Astrocyte (in vitro differentiated cells and primary cell): ENCODE measurements at places on chromosomes 11 and 22. TPM values are rescaled to one million over a fixed set of nuclear protein-coding genes. Genes with fewer than 3 reads are reported as not detected.

DNA sequence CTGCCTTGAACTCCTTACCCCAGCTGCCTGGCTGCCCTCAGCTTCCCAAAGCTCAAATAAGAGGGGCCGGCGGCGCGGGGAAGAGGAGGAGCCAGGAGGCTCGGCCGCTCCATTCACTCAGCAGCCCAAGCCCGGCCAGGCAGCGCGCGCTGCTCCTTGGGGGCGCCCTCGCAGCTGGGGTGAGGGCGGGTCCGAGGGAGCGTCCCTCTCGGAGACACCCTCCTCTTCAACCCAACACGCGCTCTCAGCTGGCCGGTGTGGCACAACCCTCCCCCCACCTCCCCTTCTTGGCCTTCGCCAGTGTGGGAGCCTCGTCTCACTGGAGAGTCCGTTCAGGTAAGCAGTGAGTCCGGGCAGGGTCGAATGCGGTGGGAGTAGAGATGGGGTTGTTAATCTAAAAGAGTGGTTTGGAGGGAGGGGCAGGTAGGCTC lies at the start of gene WT1:
Gene WT1, minus strand, starts transcription at position 29 of the 431 bp plus-strand sequence.
- no peaks in the 10 kb centered on the region for H3K4me1 ChIP-seq
- no peaks in the 10 kb centered on the region for H3K36me3 ChIP-seq
- no peak within 1 kb of the TSS for H3K4me3 ChIP-seq
- H3K27me3 ChIP-seq = peaks cover 91% of the 10 kb centered on the region
- no peak for DNase-seq

DNA sequence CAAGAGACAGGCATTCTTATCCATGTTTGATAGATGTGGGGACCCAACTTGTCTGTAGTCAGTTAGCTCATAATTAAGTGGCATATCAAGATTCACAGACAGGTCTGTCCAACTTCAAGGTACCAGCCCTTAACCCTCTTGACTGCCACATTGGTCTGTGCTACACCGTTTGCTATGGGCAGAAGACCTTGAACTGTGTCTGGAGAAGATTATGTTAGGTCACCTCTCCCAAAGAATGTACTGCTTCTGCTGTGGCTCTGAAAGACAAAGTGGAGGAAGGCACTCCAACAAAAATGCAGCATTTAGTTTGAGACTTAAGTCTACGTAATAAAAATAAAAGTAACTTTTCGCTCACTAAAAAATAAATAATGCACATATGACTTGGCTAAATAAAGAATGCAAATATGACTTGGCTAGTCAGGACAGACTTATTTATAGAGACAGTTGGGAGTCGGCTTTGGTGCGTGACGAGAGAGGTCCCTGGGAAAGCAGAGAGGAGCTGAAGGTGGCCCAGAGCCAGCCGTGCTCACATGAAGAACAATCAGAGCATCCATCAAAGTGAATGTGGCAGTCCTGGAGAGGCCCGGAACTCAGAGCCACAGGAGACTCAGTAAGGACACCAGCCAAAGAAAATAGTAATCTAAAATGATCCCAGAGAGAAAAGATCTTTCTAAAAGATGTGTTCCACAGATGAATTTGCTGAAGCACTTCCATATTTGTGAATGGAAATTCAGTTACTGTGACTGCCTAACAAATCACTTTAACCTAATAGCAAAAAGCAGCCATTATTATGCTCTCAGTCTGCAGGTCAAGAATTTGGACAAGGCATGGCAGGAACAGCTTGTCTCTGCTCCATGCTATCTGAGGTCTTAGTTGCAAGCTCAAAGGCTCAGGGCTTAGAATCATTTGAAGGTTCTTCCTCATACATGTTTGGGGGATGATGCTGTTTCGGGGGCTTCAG lies 35.0 kb downstream of the CWC15 start:
- H3K4me1 ChIP-seq = peaks cover 32% of the 10 kb centered on the region
- peak; percentile 92 for DNase-seq
- peak overlapping the region; percentile 67 for H3K27ac ChIP-seq
- no peaks in the 10 kb centered on the region for H3K27me3 ChIP-seq

- H3K27me3 ChIP-seq = no peaks in the 10 kb centered on the region
- H3K4me1 ChIP-seq = peaks cover 9% of the 10 kb centered on the region
- DNase-seq = peak; percentile 20
- no peak overlapping the region for H3K4me3 ChIP-seq
- no peaks in the 10 kb centered on the region for H3K36me3 ChIP-seq
- H3K27ac ChIP-seq = no peak overlapping the region
Observed at GRCh38 chr11:91299980-91300379, 924.6 kb upstream of the FAT3 start.

GRCh38 chr11:102414559-102414958 lies 38.0 kb downstream of the TMEM123 start:
- no peak for DNase-seq
- H3K27ac ChIP-seq = no peak overlapping the region
- no peaks in the 10 kb centered on the region for H3K27me3 ChIP-seq
- H3K4me3 ChIP-seq = no peak overlapping the region
- peaks cover 4% of the 10 kb centered on the region for H3K4me1 ChIP-seq

- H3K4me1 ChIP-seq = peaks cover 4% of the 10 kb centered on the region
- H3K27me3 ChIP-seq = no peaks in the 10 kb centered on the region
- DNase-seq = no peak
- no peaks in the 10 kb centered on the region for H3K36me3 ChIP-seq
- no peak overlapping the region for H3K4me3 ChIP-seq
Observed at GRCh38 chr11:2691991-2692875, 7.6 kb downstream of the KCNQ1OT1 start.

DNA sequence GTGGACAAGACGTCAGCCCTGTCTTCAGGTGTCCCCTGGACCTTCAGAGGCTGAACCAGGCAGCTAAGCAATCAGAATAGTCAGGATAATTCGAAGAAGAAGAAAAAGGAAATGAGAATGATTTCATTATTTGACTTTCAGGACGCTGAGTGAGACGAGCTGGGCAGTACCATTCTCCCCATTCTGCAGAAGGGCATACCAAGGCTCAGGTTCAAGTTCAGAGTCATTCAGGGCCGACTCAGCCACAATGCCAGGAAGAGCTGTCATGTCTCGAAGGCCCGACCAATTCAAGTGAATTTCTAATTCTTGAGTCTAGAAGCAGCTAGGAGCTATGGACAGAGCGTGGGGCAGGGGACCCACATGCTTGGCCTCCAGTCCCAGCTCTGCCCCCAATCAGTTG lies 33.8 kb upstream of the CD82 start:
- peaks cover 7% of the 10 kb centered on the region for H3K27me3 ChIP-seq
- no peak overlapping the region for H3K27ac ChIP-seq
- H3K4me1 ChIP-seq = no peaks in the 10 kb centered on the region

DNA sequence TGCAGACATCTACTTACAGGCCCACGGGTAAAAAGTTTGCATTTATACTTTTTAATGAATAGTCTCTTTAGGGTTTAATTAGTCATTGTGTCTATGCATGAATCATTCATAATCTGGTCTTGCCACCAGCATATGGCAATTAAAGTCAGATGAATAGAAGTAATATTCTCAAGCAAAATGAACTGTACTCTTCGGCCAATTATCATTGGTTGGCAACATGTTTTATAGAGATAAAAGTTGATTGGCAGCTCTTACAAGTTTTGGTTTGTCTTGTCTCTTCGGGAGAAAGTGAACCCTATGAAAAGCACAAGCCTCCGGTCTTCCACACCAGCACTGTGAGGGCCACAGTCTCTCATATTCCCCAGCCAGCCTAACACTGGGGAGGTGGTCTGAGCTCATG lies 97.8 kb downstream of the OSBP2 start:
- DNase-seq = no peak
- H3K4me1 ChIP-seq = no peaks in the 10 kb centered on the region
- H3K27ac ChIP-seq = no peak overlapping the region
- no peaks in the 10 kb centered on the region for H3K27me3 ChIP-seq

GRCh38 chr11:115188898-115189278 lies 315.3 kb downstream of the CADM1 start:
- no peak for DNase-seq
- H3K36me3 ChIP-seq = no peaks in the 10 kb centered on the region
- no peaks in the 10 kb centered on the region for H3K27me3 ChIP-seq
- no peak overlapping the region for H3K4me3 ChIP-seq

DNA sequence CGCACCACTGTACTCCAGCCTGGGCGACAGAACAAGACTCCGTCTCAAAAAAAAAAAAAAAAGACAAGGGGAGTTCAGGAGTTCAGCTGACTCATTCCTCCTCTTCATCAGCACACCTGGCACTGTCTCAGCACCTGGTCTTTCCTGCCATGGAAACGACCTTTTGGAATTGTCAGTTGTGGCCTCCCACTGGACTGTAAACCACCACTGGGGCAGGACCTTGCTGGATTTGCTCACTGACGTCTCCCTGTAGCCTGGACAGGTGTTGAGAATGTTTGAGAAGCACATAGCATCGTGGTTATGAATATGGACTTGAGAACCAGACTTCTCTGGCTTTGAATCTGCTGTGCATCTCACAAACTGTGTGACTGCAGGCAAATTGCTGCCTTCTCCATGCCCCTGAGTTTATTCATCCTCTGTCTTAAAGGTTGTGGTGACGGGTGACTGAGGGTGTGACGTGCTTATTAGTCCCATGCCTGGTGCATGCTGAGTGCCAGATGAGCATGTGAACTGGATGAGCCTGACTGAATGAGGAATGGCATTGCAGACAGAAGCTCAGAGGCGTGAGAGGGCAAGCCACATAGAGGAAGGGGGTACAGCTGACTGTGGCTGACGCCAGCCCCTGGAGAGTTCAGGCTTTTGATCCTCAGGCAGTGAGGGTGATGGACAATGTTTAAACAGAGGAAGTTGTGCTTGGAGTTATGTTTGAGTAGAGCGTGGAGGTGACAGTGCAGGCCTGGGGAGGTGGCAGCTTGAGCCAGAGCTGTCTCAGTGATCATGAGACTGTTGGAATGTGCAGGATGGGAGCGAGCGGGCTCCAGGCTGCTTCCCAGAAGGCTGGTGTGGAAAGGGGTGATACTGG lies 12.7 kb downstream of the TOM1 start:
- no peaks in the 10 kb centered on the region for H3K27me3 ChIP-seq
- H3K27ac ChIP-seq = peak overlapping the region; percentile 89
- no peaks in the 10 kb centered on the region for H3K36me3 ChIP-seq
- no peak overlapping the region for H3K4me3 ChIP-seq
- H3K4me1 ChIP-seq = peaks cover 38% of the 10 kb centered on the region

DNA sequence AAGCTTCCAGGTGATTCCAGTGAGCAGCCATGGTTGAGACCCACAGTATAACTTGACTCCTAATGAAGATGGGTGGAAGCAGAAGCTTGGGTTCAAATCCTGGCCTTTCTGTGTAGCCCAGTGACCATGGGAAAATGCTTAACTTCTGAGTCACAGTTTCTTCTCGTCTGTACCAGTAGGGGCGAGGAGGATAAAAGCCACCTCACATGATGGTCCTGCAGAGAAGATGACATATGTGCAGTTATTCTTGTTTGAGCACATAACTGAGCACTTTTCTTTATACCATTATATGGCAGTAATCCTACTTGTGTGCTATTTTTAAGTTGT lies 4.9 kb downstream of the TMEM109 start:
- peaks cover 29% of the 10 kb centered on the region for H3K4me1 ChIP-seq
- peaks cover 15% of the 10 kb centered on the region for H3K36me3 ChIP-seq
- peak; percentile 27 for DNase-seq

GRCh38 chr11:72037554-72038311 lies 39.0 kb downstream of the IL18BP start:
- no peaks in the 10 kb centered on the region for H3K27me3 ChIP-seq
- no peak for DNase-seq
- H3K4me3 ChIP-seq = no peak overlapping the region
- H3K27ac ChIP-seq = no peak overlapping the region
- H3K36me3 ChIP-seq = peaks cover 9% of the 10 kb centered on the region

- no peaks in the 10 kb centered on the region for H3K4me1 ChIP-seq
- H3K27me3 ChIP-seq = no peaks in the 10 kb centered on the region
- no peak for DNase-seq
- no peak overlapping the region for H3K4me3 ChIP-seq
- peaks cover 11% of the 10 kb centered on the region for H3K36me3 ChIP-seq
Observed at GRCh38 chr11:65401803-65402248, 15.4 kb downstream of the FRMD8 start.

The TRIM29 gene
- 0.55 and 1.1 TPM in 2 replicates for total RNA-seq

DNA sequence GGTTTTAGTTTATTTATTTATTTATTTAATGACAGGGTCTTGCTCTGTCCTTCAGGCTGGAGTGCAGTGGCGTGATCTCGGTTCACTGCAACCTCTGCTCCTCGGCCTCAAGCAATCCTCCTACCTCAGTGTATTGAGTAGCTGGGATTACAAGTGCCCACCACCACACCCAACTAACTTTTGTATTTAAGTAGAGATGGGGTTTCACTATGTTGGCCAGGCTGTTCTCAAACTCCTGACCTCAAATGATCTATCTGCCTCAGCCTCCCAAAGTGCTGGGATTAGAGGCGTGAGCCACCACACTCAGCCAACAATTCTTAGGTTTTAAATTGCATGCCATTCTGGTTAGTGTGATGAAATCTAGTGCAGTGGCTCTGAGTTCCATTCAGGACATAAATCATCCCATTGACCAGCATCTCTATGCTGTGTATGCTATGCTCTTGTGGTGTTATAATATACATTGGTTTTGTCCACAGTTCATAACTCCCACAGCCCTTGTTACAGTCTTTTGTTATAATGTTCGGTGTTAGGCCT lies 28.5 kb downstream of the ZNF280B start:
- peak; percentile 14 for DNase-seq
- H3K27me3 ChIP-seq = no peaks in the 10 kb centered on the region
- no peak overlapping the region for H3K27ac ChIP-seq
- H3K36me3 ChIP-seq = no peaks in the 10 kb centered on the region
- H3K4me1 ChIP-seq = no peaks in the 10 kb centered on the region

DNA sequence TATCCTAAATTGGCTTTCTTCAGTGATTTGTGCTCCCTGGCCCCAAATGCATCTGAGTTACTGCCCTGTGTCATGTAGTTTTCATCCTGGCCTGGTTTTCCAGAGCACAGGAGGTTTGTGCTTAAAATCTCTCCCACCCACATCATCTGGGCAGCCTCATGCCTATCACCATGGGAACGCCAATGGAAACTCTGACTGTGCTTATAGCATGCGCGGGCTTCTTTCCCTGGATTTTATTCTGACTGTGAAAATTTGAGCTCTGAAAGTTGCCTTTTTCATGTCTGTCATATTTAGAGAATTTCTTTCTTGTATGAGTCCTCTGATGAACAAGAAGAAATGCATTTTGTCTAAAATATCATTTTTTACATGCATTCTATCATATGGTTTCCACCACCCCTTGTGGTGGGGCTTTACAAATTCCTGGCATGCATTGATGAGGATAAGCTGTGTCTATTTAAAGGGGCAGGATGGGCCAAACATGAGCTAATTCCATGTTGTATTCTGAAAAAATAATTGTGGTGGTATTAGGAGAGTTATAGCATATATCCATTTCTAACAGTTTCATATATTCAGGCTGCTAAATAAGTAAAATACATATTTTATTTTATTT lies 55.1 kb downstream of the IRAG1 start:
- no peak overlapping the region for H3K4me3 ChIP-seq
- H3K4me1 ChIP-seq = peaks cover 13% of the 10 kb centered on the region
- no peaks in the 10 kb centered on the region for H3K36me3 ChIP-seq
- DNase-seq = peak; percentile 78
- H3K27me3 ChIP-seq = no peaks in the 10 kb centered on the region
- no peak overlapping the region for H3K27ac ChIP-seq

GRCh38 chr11:63641727-63642126 lies 27.5 kb upstream of the PLAAT3 start:
- H3K36me3 ChIP-seq = peaks cover 37% of the 10 kb centered on the region
- H3K27me3 ChIP-seq = no peaks in the 10 kb centered on the region
- H3K4me1 ChIP-seq = no peaks in the 10 kb centered on the region
- H3K4me3 ChIP-seq = no peak overlapping the region
- no peak overlapping the region for H3K27ac ChIP-seq

GRCh38 chr22:21917181-21917958 lies 35.3 kb downstream of the PPM1F start:
- H3K4me3 ChIP-seq = no peak overlapping the region
- no peaks in the 10 kb centered on the region for H3K4me1 ChIP-seq
- peak; percentile 18 for DNase-seq
